ENCODE measurements at places on chromosomes 5 and 9. TPM values are rescaled to one million over a fixed set of nuclear protein-coding genes. Genes with fewer than 3 reads are reported as not detected.

- no peak for DNase-seq
Measured at GRCh38 chr9:127181595-127182190, 59.3 kb upstream of the ANGPTL2 start.

CACFD1 gene
- polyA plus RNA-seq, result 3.7 TPM

PCDHA9 gene
- not detected for polyA plus RNA-seq

PCDHB2 gene
- polyA plus RNA-seq, result 0.25 TPM

- no peak for DNase-seq
Measured at GRCh38 chr5:62698756-62699155, 120.1 kb downstream of the LRRC70 start.

CFAP77 gene
- not detected for polyA plus RNA-seq
